Prostate gland (tissue), 2 donors: ENCODE measurements at places on chromosomes 12 and 14. TPM values are rescaled to one million over a fixed set of nuclear protein-coding genes. Genes with fewer than 3 reads are reported as not detected.
A peak's percentile ranks its signal among the peaks of the same experiment; 100 is the strongest.

DNA sequence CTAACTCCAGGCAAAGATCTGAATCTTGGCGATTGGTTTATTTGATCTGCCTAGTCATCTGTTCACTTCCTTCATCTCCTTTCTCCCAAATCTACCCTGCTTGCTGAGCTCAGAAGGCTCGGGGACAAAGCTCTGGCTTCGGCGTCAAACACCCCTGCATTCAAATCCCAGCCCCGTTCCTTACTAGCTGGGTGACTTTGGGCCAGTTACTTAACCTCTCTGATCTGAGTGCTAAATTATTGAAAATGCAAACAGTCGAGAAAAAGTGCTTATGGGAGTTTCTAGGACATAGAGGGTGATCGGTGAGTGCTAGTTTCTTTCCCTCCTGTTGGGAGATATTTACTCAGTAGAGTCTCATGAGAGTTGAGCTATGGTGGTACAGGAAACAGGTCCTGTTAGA is 121.2 kb upstream of the RFLNA start:
- no peaks in the 10 kb centered on the region for H3K36me3 ChIP-seq
- no peak for DNase-seq
- H3K4me3 ChIP-seq = no peak overlapping the region

GRCh38 chr12:21526721-21527345 is 737 bp downstream of the SPX start:
- no peak for DNase-seq
- H3K4me3 ChIP-seq = no peak overlapping the region
- H3K27me3 ChIP-seq = no peaks in the 10 kb centered on the region
- no peaks in the 10 kb centered on the region for H3K4me1 ChIP-seq

DNA sequence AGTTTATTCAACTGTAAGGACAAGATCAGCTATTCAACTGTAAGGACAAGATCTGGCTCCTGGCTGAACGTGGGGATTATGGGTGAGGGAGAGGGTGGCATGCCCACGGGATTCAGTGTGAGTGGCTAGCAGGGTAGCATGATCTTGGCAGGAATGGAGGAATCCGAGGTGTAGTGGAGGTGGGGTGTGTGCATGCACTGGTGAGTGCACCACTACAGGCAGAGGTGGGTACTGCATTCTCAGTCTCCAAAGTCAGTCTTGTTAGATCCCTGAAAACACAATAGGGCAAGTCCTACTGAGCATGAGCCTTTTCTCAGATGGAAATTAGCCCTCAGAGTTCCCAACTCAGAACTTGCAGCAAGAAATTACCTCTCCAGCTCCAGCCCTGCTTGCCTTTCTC is 32.2 kb upstream of the DCD start:
- no peak overlapping the region for H3K4me3 ChIP-seq
- H3K27me3 ChIP-seq = no peaks in the 10 kb centered on the region
- no peak overlapping the region for H3K27ac ChIP-seq
- no peaks in the 10 kb centered on the region for H3K4me1 ChIP-seq
- H3K36me3 ChIP-seq = no peaks in the 10 kb centered on the region

DNA sequence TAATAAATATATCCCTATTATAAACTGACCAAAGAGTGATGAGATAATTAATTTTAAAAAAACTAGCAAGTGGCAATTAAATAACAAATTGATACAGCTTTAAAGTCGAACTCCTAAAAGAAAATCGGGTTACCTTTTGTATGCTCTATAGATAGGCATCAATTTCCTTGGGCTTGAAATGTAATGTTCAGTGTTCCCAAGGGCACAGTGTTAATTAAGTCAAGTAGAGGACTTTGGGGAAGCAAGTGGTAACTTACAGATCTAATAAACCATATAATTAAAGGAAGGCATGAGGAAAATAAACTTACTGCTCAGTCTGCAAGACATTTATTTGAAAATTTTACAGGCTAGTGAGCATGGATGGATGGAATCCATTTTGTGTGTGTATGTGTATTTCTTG is 220.9 kb downstream of the FSCB start:
- no peaks in the 10 kb centered on the region for H3K4me1 ChIP-seq
- no peak for DNase-seq

DNA sequence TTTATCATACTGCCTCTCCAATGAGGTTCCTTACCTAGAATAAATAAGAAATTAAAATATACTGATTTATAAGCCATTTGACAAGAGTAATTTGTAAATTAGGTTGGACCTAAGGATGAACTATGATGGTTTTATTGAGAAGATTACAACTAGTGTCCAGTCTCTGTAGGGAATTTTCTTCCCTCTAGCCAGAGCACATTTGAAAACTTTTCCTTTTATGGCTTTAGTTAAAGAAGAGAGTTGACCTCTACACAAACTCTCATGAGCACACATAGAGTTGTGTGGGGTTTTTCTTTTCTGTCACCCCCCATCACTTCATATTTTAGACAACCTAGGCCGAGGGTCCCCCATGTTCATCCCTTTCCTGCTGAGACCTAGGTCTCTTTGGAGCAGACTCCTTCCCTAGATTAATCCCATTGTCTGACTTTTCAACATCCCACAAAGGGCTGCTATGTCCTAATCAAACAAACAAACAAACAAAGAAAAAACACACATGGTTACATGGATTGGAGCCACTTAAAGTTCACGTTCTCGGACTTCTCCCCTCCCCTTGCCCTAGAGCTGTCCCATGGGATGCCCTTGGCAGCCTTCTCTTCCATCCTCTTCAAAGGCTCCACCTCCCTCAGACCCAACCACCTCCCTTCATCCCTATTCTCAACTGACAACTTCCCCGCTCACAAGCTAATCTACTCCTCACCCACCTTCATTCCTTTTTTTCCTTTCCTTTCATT is 40.7 kb downstream of the GPR135 start:
- H3K4me3 ChIP-seq = no peak overlapping the region
- no peaks in the 10 kb centered on the region for H3K4me1 ChIP-seq
- DNase-seq = no peak
- H3K36me3 ChIP-seq = no peaks in the 10 kb centered on the region
- H3K27me3 ChIP-seq = no peaks in the 10 kb centered on the region
- H3K27ac ChIP-seq = peak overlapping the region; percentile 6

GRCh38 chr14:43449291-43449690 is 1057.8 kb downstream of the FSCB start:
- H3K4me3 ChIP-seq = no peak overlapping the region
- H3K4me1 ChIP-seq = no peaks in the 10 kb centered on the region
- DNase-seq = no peak

- no peak overlapping the region for H3K4me3 ChIP-seq
- H3K4me1 ChIP-seq = peaks cover 24% of the 10 kb centered on the region
- no peaks in the 10 kb centered on the region for H3K27me3 ChIP-seq
Measured at GRCh38 chr14:68510201-68511128, 282.4 kb downstream of the ZFP36L1 start.

DNA sequence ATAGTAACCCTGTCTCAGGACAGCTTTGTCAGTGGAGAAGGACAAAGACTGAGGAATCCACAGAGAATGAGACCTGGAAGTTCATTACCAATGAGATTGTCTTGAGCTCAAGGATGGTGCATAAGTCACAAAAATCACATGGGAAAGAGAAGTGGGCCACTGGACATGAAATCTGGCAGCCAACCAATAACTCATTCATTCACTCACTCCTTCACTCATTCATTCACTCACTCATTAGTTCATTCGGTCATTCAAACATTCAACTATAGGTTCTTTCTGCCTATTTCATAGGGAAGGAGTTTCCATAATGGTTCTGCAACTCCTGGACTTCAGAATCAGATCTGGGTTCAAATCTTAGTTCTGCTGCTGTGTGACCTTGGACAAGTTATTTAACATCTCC is 18.2 kb upstream of the WSCD2 start:
- no peaks in the 10 kb centered on the region for H3K27me3 ChIP-seq
- no peak for DNase-seq
- H3K27ac ChIP-seq = no peak overlapping the region
- no peaks in the 10 kb centered on the region for H3K4me1 ChIP-seq
- no peaks in the 10 kb centered on the region for H3K36me3 ChIP-seq
- H3K4me3 ChIP-seq = no peak overlapping the region

GRCh38 chr14:37035401-37035800 is 137.0 kb downstream of the SLC25A21 start:
- H3K4me1 ChIP-seq = no peaks in the 10 kb centered on the region
- peaks cover 2% of the 10 kb centered on the region for H3K27me3 ChIP-seq
- no peak overlapping the region for H3K4me3 ChIP-seq
- DNase-seq = no peak

DNA sequence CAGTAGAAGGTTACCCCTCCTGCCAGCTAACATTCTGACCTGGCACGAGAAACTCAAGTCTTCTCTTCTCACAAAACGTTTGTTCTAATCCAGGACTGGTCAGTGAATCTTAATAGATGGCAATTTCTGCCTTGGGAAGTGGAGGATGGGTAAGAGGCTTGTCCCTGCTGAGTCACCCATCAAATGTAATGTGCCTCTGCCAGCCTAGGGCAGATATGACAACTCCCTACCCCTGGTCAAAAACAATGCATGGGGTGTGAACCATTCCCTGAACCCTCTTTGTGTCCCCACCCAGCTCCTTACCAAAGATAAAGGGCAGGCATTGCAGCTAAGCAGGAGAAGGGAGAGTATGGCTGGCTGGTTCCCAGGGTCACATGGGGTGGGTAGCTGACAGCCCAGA is 1052.9 kb downstream of the GALC start:
- no peak for DNase-seq
- no peak overlapping the region for H3K27ac ChIP-seq
- no peak overlapping the region for H3K4me3 ChIP-seq
- H3K36me3 ChIP-seq = no peaks in the 10 kb centered on the region
- H3K27me3 ChIP-seq = no peaks in the 10 kb centered on the region
- no peaks in the 10 kb centered on the region for H3K4me1 ChIP-seq

GRCh38 chr12:39935275-39935674 is 170.6 kb downstream of the SLC2A13 start:
- no peaks in the 10 kb centered on the region for H3K36me3 ChIP-seq
- H3K4me1 ChIP-seq = no peaks in the 10 kb centered on the region
- no peak for DNase-seq
- no peak overlapping the region for H3K27ac ChIP-seq
- H3K4me3 ChIP-seq = no peak overlapping the region

GRCh38 chr12:122355706-122356105 is 66.8 kb downstream of the CLIP1 start:
- no peaks in the 10 kb centered on the region for H3K36me3 ChIP-seq
- no peak for DNase-seq
- H3K27ac ChIP-seq = no peak overlapping the region
- no peaks in the 10 kb centered on the region for H3K27me3 ChIP-seq

Gene AP1G2
- total RNA-seq = 134 TPM

Gene ARF3
- 87.6 TPM for total RNA-seq

Gene CIROP
- total RNA-seq = not detected

Gene GPD1
- 3.4 TPM for total RNA-seq

Gene C12orf50
- total RNA-seq = 6.7 TPM

Gene AQP5
- total RNA-seq = 3.4 TPM

Gene GCH1
- 19.4 TPM for total RNA-seq

Gene CCDC198
- not detected for total RNA-seq

Gene PTPRO
- 1.4 TPM for total RNA-seq
